Activated CD4-positive, alpha-beta memory T cell treated with anti-CD3 and anti-CD28 coated beads, Interleukin-2, amount 10 ng/mL, durations not matched to agents 7 days and 5 days (primary cell): ENCODE measurements at places on chromosomes 1 and 21. TPM values are rescaled to one million over a fixed set of nuclear protein-coding genes. Genes with fewer than 3 reads are reported as not detected.
A peak's percentile ranks its signal among the peaks of the same experiment; 100 is the strongest.

GRCh38 chr1:12505639-12506280, 112.2 kb downstream of the DHRS3 start:
- DNase-seq: no peak
- H3K4me1 ChIP-seq: peaks cover 36% of the 10 kb centered on the region
- H3K27me3 ChIP-seq: no peaks in the 10 kb centered on the region
- H3K4me3 ChIP-seq: no peak overlapping the region
- peaks cover 27% of the 10 kb centered on the region for H3K36me3 ChIP-seq

DNA sequence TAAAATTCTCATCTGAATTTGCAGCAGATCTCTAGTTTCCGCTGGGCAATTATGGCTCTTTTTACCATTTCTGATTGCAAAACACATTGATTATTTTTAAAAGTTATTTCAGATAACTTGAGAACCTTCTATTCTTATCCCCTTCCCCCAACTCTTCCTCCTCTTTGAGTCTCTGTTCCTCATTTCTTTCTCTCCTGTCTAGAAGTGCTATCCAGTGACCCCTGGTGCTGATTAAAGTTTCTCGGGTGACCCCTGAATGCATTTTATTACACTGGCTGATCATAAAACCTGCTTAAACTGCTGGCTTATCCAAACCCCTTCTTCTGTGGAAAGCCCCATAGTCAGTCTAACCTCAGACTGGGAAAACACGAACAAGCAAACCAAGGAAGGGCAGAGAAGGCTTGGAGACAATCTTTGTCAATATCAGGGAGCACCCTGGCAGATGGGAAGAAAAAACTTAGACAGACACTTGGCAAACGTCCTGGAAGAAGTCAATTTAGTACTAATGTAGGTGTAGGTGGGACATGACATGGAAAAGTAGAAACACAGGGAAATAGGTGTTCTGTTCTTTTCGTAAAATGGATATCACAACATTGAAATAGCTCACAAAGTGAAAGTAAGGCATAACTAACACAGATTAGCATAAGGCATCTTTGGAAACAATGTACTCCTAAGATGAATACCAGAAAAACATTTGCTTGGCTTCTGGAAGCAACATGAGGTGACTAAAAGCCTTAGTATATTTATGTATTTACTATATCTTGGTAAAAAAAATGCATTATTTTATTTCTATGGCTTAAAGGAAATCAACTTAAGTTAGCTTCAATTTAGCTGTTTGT, 61.4 kb downstream of the GORAB start:
- H3K4me1 ChIP-seq: no peaks in the 10 kb centered on the region
- no peak overlapping the region for H3K27ac ChIP-seq
- H3K36me3 ChIP-seq: no peaks in the 10 kb centered on the region
- no peak overlapping the region for H3K4me3 ChIP-seq

DNA sequence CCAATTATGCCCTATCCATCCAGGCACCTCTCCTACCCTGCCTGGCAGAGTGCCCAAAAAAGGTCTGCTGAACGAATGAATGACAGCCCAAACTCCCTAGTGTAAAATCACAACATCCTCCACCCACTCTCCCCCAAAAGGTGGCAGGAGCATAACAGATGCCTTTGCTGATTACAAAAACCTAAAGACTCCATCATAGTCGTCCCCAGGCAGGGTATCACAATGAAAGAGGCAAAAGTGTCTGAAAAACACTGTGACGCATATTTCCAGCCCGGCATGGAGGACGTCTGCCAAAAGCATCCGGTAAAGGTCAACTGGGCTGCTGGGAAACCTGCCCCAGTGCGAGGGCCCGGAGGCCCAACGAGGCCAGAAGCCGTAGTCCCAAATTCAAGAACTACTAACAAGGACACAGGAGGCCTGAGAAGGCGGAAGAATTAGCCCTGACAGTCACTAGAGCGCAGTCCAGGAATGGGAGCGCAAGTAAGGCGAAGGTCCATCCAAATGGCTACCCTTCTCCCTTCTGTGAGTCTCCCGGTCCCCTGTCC, 576 bp downstream of the SMIM12 start:
- peaks cover 48% of the 10 kb centered on the region for H3K4me1 ChIP-seq
- peak overlapping the region; percentile 84 for H3K27ac ChIP-seq
- peaks cover 12% of the 10 kb centered on the region for H3K36me3 ChIP-seq

GRCh38 chr1:204891860-204892259, 21.2 kb downstream of the NFASC start:
- no peak overlapping the region for H3K4me3 ChIP-seq
- H3K27ac ChIP-seq: no peak overlapping the region
- H3K4me1 ChIP-seq: no peaks in the 10 kb centered on the region

DNA sequence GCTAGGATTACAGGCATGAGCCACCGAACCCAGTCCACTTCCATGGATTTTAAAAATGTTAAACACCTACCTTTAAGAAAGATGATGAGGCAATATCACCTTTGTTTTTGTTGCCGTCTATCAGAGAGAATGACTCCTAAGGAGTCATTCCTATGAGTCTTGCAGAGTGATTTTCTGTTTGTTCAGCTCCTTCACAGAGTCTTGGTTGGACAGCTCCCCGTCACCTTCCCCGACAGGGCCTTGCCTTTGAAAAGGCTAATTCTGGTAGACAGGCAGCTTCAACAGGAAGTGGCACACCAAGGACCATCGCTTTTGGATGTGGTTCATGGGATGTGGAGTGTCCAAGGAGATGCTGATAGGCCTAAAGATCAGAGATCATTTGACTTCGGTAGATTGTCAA, 17.5 kb downstream of the ZBTB18 start:
- H3K4me3 ChIP-seq: no peak overlapping the region
- H3K27me3 ChIP-seq: no peaks in the 10 kb centered on the region
- H3K36me3 ChIP-seq: no peaks in the 10 kb centered on the region
- H3K27ac ChIP-seq: no peak overlapping the region
- no peaks in the 10 kb centered on the region for H3K4me1 ChIP-seq

DNA sequence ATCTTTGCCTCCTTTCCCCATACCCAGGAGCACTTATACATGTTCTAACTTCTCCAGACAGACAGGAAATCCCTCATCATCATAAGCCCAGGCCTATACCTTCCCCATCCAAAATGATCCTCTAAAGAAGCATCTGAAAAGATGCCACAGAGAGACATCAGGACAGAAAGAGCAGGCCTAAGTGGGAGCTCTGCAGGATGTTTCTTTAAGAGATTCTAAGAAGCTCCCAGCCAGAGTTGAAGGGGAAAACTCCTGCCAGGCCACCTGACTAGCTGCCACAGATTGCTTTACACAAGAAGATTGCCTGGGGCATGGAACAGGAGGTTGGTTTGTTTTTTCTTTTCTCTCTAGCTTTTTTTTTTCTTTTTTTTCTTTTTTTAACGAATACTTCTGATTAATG, 275.8 kb downstream of the VAV3 start:
- no peaks in the 10 kb centered on the region for H3K4me1 ChIP-seq
- no peak overlapping the region for H3K4me3 ChIP-seq
- no peaks in the 10 kb centered on the region for H3K27me3 ChIP-seq
- no peak for DNase-seq
- H3K36me3 ChIP-seq: no peaks in the 10 kb centered on the region

GRCh38 chr1:224237119-224237881, 54.3 kb downstream of the DEGS1 start:
- no peak for DNase-seq
- H3K27me3 ChIP-seq: no peaks in the 10 kb centered on the region
- H3K4me3 ChIP-seq: no peak overlapping the region
- no peak overlapping the region for H3K27ac ChIP-seq
- H3K36me3 ChIP-seq: peaks cover 37% of the 10 kb centered on the region
- H3K4me1 ChIP-seq: no peaks in the 10 kb centered on the region

- peak overlapping the region; percentile 65 for H3K4me3 ChIP-seq
- peak; percentile 89 for DNase-seq
- peaks cover 85% of the 10 kb centered on the region for H3K4me1 ChIP-seq
- H3K27ac ChIP-seq: peak overlapping the region; percentile 92
Observed at GRCh38 chr1:212683357-212683722, 16.3 kb downstream of the BATF3 start.

The TMEM54 gene
- not detected for total RNA-seq

GRCh38 chr1:119675349-119676345, 27.6 kb upstream of the ZNF697 start:
- no peak overlapping the region for H3K27ac ChIP-seq
- H3K4me1 ChIP-seq: peaks cover 4% of the 10 kb centered on the region
- no peak overlapping the region for H3K4me3 ChIP-seq
- peaks cover 30% of the 10 kb centered on the region for H3K27me3 ChIP-seq
- H3K36me3 ChIP-seq: no peaks in the 10 kb centered on the region

- no peak for DNase-seq
- peaks cover 2% of the 10 kb centered on the region for H3K4me1 ChIP-seq
Observed at GRCh38 chr21:35602811-35603362, 457.4 kb downstream of the SETD4 start.

- no peaks in the 10 kb centered on the region for H3K36me3 ChIP-seq
- peaks cover 2% of the 10 kb centered on the region for H3K27me3 ChIP-seq
- no peaks in the 10 kb centered on the region for H3K4me1 ChIP-seq
- H3K27ac ChIP-seq: no peak overlapping the region
Observed at GRCh38 chr1:180606155-180606554, 25.7 kb upstream of the XPR1 start.

GRCh38 chr1:55348356-55348755, 133.2 kb upstream of the USP24 start:
- peaks cover 17% of the 10 kb centered on the region for H3K27me3 ChIP-seq
- no peak overlapping the region for H3K27ac ChIP-seq
- no peaks in the 10 kb centered on the region for H3K4me1 ChIP-seq
- DNase-seq: no peak

The TRIM58 gene
- total RNA-seq: 0.73 TPM

The C21orf91 gene
- total RNA-seq: 55.9 TPM

The SLC6A17 gene
- not detected for total RNA-seq

The AIRE gene
- total RNA-seq: 0.48 TPM

- H3K4me1 ChIP-seq: peaks cover 38% of the 10 kb centered on the region
- H3K4me3 ChIP-seq: no peak overlapping the region
- peaks cover 48% of the 10 kb centered on the region for H3K36me3 ChIP-seq
- H3K27ac ChIP-seq: peak overlapping the region; percentile 44
Observed at GRCh38 chr1:91763252-91763651, 122.7 kb downstream of the TGFBR3 start.

- H3K36me3 ChIP-seq: no peaks in the 10 kb centered on the region
- no peaks in the 10 kb centered on the region for H3K27me3 ChIP-seq
- DNase-seq: no peak
- no peaks in the 10 kb centered on the region for H3K4me1 ChIP-seq
Observed at GRCh38 chr1:95012389-95012788, 60.4 kb downstream of the ALG14 start.

- no peak overlapping the region for H3K27ac ChIP-seq
- H3K4me3 ChIP-seq: no peak overlapping the region
- H3K36me3 ChIP-seq: peaks cover 4% of the 10 kb centered on the region
- no peaks in the 10 kb centered on the region for H3K27me3 ChIP-seq
- peak; percentile 26 for DNase-seq
Observed at GRCh38 chr1:58649555-58649954, 50.3 kb downstream of the MYSM1 start.

DNA sequence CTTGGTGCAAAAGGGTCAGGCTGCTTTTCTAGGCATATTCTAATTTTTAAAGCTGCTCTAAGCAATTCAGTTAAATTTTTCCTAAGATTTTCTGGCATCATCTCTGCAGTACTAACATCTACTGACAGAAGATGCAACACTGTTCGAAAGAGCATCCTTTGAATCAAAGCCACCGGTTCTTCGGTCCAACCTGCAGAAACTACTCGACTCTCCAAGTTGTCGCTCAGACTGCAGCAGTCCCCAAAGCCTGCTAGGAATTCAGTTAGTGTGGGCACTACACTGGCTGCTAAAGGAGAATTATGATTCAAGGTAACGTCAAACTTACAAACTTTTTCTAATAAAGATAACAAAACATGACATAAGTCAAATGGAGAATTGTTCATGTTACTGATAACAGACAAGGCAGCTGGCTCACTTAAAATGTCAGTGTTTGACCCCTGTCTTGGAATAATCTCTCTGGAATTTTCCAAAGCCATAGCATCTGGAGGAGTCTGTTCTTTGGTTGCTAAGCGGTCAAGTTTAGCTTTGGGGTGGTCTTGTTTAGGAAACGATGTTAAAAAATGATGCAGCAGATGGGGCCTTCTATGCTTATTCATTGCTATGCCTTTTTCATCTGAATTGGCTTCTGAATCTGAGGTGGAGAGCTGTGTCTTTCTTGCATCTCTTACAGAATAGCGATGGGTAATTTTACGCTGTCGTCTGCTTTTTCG, 56.9 kb downstream of the LYST start:
- no peak overlapping the region for H3K27ac ChIP-seq
- H3K36me3 ChIP-seq: peaks cover 11% of the 10 kb centered on the region
- no peak overlapping the region for H3K4me3 ChIP-seq
- no peaks in the 10 kb centered on the region for H3K4me1 ChIP-seq
- DNase-seq: no peak
- H3K27me3 ChIP-seq: no peaks in the 10 kb centered on the region

- H3K4me3 ChIP-seq: no peak overlapping the region
- no peaks in the 10 kb centered on the region for H3K27me3 ChIP-seq
- no peaks in the 10 kb centered on the region for H3K36me3 ChIP-seq
- no peaks in the 10 kb centered on the region for H3K4me1 ChIP-seq
- no peak overlapping the region for H3K27ac ChIP-seq
Observed at GRCh38 chr1:191261111-191261510, 783.4 kb upstream of the BRINP3 start.

- DNase-seq: no peak
- no peak overlapping the region for H3K27ac ChIP-seq
- no peaks in the 10 kb centered on the region for H3K36me3 ChIP-seq
- no peak overlapping the region for H3K4me3 ChIP-seq
- peaks cover 40% of the 10 kb centered on the region for H3K27me3 ChIP-seq
- H3K4me1 ChIP-seq: peaks cover 4% of the 10 kb centered on the region
Observed at GRCh38 chr1:33454646-33455282, 17.7 kb upstream of the ZSCAN20 start.

The LIX1L gene
- total RNA-seq: 50.3 TPM

GRCh38 chr1:181485287-181486097, 2.2 kb downstream of the CACNA1E start:
- no peak overlapping the region for H3K27ac ChIP-seq
- peak; percentile 19 for DNase-seq
- H3K36me3 ChIP-seq: no peaks in the 10 kb centered on the region
- peaks cover 88% of the 10 kb centered on the region for H3K27me3 ChIP-seq
- peaks cover 10% of the 10 kb centered on the region for H3K4me1 ChIP-seq
- H3K4me3 ChIP-seq: no peak overlapping the region

GRCh38 chr1:233424779-233425178, 97.3 kb downstream of the MAP3K21 start:
- no peak overlapping the region for H3K27ac ChIP-seq
- no peaks in the 10 kb centered on the region for H3K36me3 ChIP-seq
- peaks cover 46% of the 10 kb centered on the region for H3K27me3 ChIP-seq
- peaks cover 4% of the 10 kb centered on the region for H3K4me1 ChIP-seq
- DNase-seq: no peak
- no peak overlapping the region for H3K4me3 ChIP-seq

DNA sequence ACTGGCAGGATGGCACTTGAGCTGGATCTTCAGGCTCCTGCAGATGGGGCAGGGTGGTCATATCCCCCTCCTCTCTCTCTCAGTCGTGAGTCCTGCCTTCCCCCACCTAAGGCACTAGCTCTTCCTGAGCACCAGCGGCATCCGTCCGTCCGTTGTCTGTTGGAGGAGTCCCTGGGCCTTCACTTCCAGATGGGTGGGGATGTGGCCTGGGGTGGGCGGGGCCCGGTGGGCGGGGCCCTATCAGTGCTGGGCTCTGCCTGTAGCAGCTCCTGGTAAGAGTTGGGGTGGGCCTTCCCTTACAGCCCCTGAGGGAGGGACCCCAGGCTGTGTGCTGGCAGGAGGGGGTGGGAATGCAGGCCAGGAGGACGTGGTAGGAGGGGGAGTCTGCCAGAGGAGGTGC, 10.3 kb downstream of the LDLRAD2 start:
- H3K27me3 ChIP-seq: no peaks in the 10 kb centered on the region
- peaks cover 2% of the 10 kb centered on the region for H3K4me1 ChIP-seq
- no peak for DNase-seq
- no peak overlapping the region for H3K4me3 ChIP-seq
- H3K27ac ChIP-seq: no peak overlapping the region
- H3K36me3 ChIP-seq: no peaks in the 10 kb centered on the region

GRCh38 chr1:51924455-51924854, 45.9 kb upstream of the NRDC start:
- H3K27ac ChIP-seq: no peak overlapping the region
- no peaks in the 10 kb centered on the region for H3K4me1 ChIP-seq
- DNase-seq: peak; percentile 17
- H3K4me3 ChIP-seq: no peak overlapping the region
